ENCODE measurements at places on chromosomes 3 and 15. TPM values are rescaled to one million over a fixed set of nuclear protein-coding genes. Genes with fewer than 3 reads are reported as not detected.

DNA sequence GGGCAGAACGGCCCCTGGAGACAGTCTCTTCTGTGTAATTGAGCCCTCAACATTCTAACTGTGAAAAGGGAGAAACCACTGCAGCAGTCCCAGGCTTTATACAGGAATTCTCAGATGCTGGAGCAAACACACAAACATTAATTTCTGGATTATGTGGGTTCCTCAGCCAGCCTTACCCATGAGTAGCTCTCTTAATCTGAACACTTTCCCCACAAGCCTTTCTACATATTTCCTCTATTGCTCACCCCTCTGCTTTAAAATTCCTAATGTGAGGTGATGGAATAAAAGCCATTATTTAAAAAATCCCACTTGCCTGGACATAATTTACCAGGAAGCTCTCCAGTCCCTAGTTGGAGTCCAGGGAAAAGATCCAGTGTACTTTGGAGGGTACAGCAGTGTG, 139.0 kb downstream of the CTNNB1 start:
- H3K4me3 ChIP-seq: no peak overlapping the region
- no peaks in the 10 kb centered on the region for H3K36me3 ChIP-seq
- H3K4me1 ChIP-seq: peaks cover 12% of the 10 kb centered on the region
- H3K27ac ChIP-seq: no peak overlapping the region
- peak; percentile 25 for DNase-seq

DNA sequence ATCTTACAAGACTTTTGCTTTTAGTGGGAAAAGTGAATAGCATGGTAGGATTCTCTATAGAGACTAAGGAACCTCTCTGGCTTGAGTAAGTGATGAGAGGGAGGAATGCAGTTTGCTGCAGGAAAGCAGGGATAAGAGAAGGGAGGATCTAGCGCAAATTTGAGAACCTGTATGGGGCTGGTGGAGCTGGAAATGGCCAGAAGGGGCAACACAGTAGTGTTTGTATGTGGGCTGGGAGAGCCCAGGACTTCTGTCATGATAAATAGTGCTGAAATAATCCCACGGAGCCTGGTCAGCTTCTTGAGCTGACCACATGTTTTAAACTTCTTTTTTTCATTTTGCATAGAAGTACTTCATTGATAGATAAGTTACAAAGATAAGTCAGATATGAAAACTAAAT, 11.2 kb upstream of the SHC4 start:
- H3K27me3 ChIP-seq: peaks cover 2% of the 10 kb centered on the region
- DNase-seq: no peak
- H3K27ac ChIP-seq: peak overlapping the region; percentile 65
- peak overlapping the region; percentile 77 for H3K4me3 ChIP-seq
- H3K36me3 ChIP-seq: peaks cover 14% of the 10 kb centered on the region

DNA sequence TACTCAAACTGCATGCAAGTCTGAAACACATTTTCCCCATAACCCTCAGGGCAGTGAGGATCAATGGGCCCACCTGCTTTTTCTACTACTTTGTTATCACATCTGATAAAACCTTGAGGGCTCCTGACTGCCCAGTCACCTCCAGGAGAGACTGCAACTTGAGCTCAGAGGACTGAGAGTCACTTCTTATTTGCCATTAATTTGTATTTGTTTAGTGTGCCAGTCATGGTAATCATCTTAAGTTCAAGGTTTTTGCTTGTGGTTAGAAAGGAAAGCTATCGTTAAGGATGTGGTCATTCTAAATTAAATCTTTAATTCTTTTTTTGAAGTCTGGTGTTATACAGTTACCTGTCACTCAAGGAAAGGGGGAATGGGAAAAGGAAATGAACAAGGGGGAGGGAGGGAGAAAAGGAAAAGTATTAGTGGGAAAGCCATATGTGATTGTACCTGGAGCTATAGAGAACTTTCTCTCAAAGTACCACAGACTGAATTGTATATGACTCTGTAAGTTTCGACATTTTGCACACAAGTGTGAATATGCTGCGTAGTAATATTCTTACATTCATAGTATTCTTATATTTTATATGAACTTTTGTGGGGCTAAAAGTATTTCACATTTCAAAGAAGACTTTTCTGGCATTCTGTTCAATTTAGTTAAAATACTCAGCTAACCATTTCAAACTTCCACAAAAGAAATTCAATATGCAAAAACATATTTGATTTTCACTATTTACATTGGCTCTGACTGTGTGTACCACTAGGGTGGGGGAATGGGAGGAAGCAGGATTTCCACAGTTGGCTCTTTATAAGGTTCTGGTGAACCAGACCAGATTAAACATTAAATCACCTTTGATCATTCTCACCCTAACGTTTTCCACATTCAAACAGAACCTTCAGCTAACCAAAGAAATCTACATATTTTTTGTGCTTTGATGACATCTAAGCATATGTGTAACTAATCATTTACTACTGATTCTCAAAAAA, 166.5 kb upstream of the ATP11B start:
- no peaks in the 10 kb centered on the region for H3K27me3 ChIP-seq
- DNase-seq: no peak
- H3K27ac ChIP-seq: no peak overlapping the region
- H3K36me3 ChIP-seq: no peaks in the 10 kb centered on the region
- H3K4me1 ChIP-seq: no peaks in the 10 kb centered on the region

HIGD2B gene
- not detected for total RNA-seq

ERICH6 gene
- total RNA-seq: 0.69 TPM

GHSR gene
- total RNA-seq: not detected

IMPG2 gene
- 2.4 TPM for total RNA-seq

DNA sequence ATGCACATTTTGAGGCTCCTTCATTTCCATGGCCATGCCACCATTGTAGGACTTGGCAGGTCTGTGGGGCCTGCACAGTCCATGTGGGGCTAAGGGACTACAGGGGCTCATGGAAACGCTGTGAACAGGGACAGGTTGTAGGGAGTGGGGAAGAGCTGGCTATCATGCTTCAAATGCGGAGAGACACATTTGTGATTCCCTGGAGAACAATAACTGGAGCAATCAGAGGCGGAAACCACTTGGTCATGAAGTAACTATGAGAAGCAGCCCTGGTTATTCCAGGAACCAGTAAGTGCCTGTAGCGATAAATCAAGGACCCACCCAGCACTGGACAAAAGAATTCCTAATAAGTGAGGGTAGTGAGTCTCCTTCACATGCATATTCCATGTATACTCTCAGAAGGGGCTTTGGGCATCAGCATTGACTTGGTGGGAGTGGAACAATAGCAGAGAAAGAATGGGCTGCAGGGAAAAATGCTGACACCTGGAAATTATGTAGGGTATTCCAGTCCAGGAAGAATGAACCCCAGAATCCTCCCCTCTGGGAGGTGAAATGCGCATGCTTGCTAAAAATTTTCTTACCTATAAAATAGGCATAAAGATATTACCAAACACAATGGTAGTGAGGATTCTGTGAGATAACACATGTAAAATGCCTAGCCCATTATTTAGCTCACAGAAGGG, 251.4 kb upstream of the ROPN1 start:
- peak overlapping the region; percentile 65 for H3K4me3 ChIP-seq
- no peak for DNase-seq
- peaks cover 15% of the 10 kb centered on the region for H3K27me3 ChIP-seq
- H3K4me1 ChIP-seq: peaks cover 39% of the 10 kb centered on the region

DNA sequence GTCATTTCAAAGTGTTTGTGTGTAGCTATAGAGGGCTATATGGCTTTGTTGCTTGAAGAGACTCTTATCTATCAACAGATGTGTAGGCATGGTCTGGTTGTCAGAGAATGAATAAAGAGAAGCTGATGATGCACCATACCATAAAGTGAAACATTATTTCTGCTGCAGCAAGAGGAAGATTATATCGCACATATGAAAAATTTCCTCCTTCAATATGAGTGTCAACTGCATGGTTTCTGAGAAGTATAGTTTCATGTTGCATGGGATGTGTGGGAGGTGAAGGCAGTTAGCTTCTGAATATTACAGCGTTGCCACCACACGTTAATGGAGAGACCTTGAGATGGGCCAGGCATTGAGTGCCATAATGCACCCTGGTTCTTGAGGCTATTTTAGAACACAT, 217.9 kb downstream of the SATB1 start:
- no peaks in the 10 kb centered on the region for H3K4me1 ChIP-seq
- DNase-seq: no peak
- H3K36me3 ChIP-seq: no peaks in the 10 kb centered on the region
- no peak overlapping the region for H3K4me3 ChIP-seq

GRCh38 chr3:81279481-81280379, 481.7 kb downstream of the GBE1 start:
- DNase-seq: no peak
- no peak overlapping the region for H3K27ac ChIP-seq
- H3K36me3 ChIP-seq: no peaks in the 10 kb centered on the region
- no peak overlapping the region for H3K4me3 ChIP-seq
- no peaks in the 10 kb centered on the region for H3K27me3 ChIP-seq

DNA sequence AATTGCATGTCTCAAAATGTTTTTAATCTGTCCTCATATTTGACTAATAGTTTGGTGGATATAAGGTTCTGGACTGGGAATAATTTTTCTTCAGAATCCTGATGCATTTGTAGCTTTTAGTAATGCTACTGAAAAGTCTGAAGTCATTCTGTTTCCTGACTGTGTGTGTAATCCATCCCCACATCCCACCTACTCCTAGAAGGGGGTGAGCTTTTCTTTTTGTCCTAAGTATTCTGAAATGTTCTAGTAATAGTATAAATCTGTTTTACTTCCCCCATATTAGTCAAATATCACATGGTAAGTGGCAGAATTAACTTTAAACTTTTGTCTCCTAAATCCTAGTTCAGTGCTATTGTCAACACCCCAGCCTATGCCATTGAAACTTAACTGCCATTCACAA, 162.8 kb downstream of the GREM1 start:
- H3K27ac ChIP-seq: no peak overlapping the region
- no peaks in the 10 kb centered on the region for H3K4me1 ChIP-seq

- H3K4me3 ChIP-seq: no peak overlapping the region
- no peaks in the 10 kb centered on the region for H3K36me3 ChIP-seq
- no peaks in the 10 kb centered on the region for H3K4me1 ChIP-seq
- no peaks in the 10 kb centered on the region for H3K27me3 ChIP-seq
- no peak for DNase-seq
- H3K27ac ChIP-seq: no peak overlapping the region
Observed at GRCh38 chr3:20111836-20112235, 71.6 kb downstream of the KAT2B start.

GRCh38 chr3:177124882-177125281, 72.4 kb downstream of the TBL1XR1 start:
- DNase-seq: no peak
- no peaks in the 10 kb centered on the region for H3K36me3 ChIP-seq
- no peak overlapping the region for H3K27ac ChIP-seq
- peaks cover 29% of the 10 kb centered on the region for H3K4me1 ChIP-seq

GOLGA8S gene
- not detected for total RNA-seq

GRCh38 chr15:101228313-101228712, 23.5 kb downstream of the CHSY1 start:
- H3K4me1 ChIP-seq: peaks cover 3% of the 10 kb centered on the region
- no peak overlapping the region for H3K4me3 ChIP-seq
- H3K27me3 ChIP-seq: no peaks in the 10 kb centered on the region
- DNase-seq: no peak

DNA sequence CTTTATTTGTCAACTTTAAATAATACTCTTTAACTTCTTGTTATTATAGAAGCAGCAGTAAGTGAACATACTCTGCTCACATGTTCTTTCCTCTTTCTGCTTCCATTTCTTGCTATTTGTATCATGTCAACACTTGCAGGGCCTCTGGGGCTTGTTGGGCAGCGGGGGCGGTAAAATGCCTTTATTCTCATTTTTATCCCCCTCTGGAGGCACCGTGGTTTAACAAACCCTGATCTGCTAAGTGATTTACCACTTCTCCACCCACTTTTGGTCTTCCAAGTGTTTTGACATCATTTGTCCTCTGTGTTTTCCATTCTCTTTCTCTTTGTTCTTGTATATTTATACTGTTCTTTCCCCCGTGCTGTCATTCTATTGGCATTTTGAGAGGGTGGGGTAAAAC, 33.9 kb downstream of the SCN10A start:
- DNase-seq: no peak
- no peak overlapping the region for H3K4me3 ChIP-seq
- H3K4me1 ChIP-seq: no peaks in the 10 kb centered on the region
- H3K27ac ChIP-seq: no peak overlapping the region
- no peaks in the 10 kb centered on the region for H3K36me3 ChIP-seq

DNA sequence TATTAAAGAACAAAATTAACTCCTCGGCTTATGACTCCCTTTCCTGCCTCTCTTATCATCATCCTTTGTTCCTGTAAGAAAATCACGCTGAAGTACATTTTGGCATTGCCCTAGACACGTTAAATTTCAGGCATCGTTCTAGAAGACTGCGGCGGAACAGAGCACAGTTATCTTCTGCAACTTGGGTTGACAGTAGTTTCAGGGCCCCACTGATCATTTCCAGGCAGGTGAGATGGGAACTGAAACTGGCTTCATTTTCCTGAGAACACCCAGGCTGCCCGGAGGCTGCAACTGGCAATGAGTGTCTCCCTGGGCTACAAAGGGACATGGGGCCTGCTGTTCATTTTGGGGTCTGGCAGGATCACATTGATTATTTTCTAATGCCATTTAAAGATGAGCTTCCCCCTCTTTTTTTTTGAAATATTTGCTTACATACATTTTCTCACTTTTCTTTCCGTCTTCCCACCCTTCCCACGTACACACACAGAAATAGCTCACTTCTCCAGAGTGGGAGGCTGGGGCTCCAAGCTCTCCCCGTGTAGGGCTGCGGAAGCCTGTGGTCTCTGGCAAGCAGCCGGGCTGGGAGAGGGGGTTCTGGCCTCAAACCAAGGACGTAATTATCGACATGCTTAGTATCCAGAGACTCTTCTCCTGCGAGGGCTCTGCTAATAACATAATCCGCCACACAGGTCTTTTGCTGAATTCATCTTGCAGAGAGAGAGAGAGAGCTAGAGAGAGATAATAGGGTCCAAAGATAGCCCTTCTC, 267.4 kb downstream of the ABHD5 start:
- H3K27me3 ChIP-seq: peaks cover 2% of the 10 kb centered on the region
- no peaks in the 10 kb centered on the region for H3K36me3 ChIP-seq
- H3K4me1 ChIP-seq: peaks cover 18% of the 10 kb centered on the region
- DNase-seq: no peak
- no peak overlapping the region for H3K27ac ChIP-seq
- H3K4me3 ChIP-seq: no peak overlapping the region

GRCh38 chr15:82044373-82045178, 1.2 kb downstream of the MEX3B start:
- peaks cover 24% of the 10 kb centered on the region for H3K4me1 ChIP-seq
- H3K27ac ChIP-seq: peak overlapping the region; percentile 92
- peak; percentile 76 for DNase-seq
- H3K4me3 ChIP-seq: peak overlapping the region; percentile 99

RSL24D1 gene
- 77.4 TPM for total RNA-seq

- no peak overlapping the region for H3K27ac ChIP-seq
- no peak for DNase-seq
- H3K27me3 ChIP-seq: peaks cover 4% of the 10 kb centered on the region
Observed at GRCh38 chr3:196600359-196600758, 31.9 kb downstream of the FBXO45 start.

GPR176 gene
- 15.9 TPM for total RNA-seq

LAMB2 gene
- total RNA-seq: 16.6 TPM

DNA sequence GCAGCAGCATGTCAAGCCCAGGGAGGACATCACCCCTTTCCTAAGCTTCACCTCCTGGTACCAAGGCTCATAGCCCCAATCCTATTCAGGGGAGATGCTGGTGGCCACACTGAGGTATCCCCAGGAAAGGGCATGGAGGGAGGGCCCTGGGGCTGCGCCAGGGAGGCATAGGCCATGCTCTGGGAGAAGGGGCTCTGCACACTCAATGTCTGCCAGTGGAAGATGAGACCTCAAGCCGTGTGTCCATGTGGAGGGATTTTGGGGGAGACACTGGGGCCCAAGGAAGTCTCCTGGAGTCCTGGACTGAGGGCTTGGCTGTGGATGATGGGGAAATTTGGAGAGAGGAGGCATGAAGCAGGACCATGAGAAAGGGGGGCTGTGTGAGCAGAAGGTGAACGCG, 21.2 kb upstream of the PRR23E start:
- no peaks in the 10 kb centered on the region for H3K36me3 ChIP-seq
- no peak for DNase-seq
- no peak overlapping the region for H3K27ac ChIP-seq
- H3K4me3 ChIP-seq: no peak overlapping the region
- H3K27me3 ChIP-seq: peaks cover 8% of the 10 kb centered on the region
- peaks cover 30% of the 10 kb centered on the region for H3K4me1 ChIP-seq

Measured in glutamatergic neuron (in vitro differentiated cells).